ENCODE measurements at places on chromosomes 1 and 21.

DNA sequence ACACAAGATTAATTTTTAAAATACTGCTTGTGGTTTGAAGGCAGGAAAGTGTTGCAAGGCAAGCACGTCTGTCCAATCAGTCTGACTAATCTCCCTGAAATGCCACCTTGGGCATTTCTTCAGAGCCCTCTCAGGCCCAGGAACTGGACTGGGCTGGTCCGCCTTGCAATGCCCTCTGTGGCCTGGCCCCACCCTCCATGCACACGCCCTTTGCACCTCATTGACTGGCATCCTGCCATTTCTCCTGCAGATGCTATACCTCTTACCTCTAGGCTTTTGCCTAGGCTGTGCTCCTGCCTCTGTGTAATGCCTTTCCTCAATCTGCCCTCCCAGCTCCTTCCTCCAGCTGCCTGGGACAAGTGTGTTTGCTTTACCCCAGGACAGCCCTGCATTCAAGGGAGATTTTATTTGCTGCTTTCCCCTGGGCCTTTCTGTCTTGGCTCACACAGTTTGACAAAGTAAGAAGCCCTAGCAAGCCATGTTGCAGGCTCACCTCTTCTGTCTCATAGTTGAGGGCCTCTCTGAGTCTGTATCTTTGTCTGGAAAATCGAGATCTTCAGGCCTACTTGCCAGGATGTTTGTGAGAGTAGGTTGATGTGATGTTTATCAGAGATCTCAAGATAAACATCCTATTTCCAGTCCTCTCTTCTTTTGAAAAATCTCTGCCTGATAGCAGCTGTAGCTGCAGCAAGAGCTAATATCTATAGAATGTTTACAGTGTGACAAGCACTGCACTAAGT lies 149.2 kb upstream of the JUN start:
- DNase-seq: no peak

GRCh38 chr21:28099001-28099705 lies 893.5 kb downstream of the LTN1 start:
- no peak for DNase-seq

GRCh38 chr1:231395076-231395997 lies 26.8 kb downstream of the EGLN1 start:
- no peak for DNase-seq

- DNase-seq: peak; percentile 74
Observed at GRCh38 chr1:47388891-47389238, 27.2 kb upstream of the FOXE3 start.

GRCh38 chr1:230502306-230502705 lies 76.2 kb upstream of the PGBD5 start:
- DNase-seq: no peak

DNA sequence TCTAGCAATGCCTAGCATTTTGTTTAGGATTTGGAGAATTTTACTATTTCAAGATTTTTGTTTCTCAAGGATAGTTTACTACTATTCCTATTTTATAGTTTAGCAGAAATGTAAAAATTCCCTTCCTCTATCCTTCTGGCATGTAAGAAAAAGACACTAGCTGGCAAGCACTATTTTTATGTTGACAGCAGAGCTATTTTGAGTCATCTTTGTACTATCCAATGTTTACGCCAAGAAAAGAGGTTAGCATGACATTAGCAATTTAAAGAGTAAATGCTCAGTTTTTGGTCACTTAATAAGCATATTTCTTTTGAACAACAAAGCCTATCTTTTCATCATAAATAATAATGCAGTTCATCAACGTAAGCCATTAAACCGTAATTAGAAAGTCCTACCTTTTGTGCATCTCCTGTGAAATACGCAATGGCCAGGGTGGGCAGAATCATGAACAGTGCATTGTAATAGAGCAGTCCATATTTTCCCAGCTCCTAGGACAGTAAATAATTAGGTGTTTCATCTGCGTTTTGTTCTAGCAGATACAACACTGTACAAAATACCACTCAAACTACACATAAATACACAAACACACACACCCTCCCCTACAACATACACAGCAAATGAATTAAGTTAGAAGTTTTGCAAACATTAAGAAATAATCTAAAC lies 12.0 kb downstream of the SLC35D1 start:
- DNase-seq: no peak

GRCh38 chr1:162301696-162302095 lies 75.0 kb downstream of the SPATA46 start:
- no peak for DNase-seq

DNA sequence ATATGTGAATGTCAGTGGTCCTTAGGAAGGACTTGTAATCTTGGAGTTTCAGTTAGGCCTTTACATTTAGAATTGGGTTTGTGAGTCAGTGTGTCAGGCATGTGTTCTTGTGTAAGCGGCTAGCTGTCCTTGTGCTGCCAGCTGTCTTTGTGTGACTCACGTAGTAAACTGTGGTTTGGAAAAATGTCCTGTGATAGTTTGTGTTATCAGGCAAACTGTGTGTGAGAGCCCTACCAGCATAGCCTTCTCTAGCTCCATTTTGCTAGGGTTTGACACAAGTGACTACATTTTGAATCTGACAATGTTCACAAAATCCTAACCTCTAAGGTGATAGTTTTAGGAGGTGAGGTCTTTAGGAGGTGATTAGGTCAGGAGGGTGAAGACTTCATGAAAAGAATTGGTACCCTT lies 6.9 kb upstream of the SLC35D1 start:
- DNase-seq: no peak

GRCh38 chr21:45228171-45228641 lies 59.5 kb downstream of the POFUT2 start:
- DNase-seq: no peak

GRCh38 chr1:68359045-68359444 lies 90.7 kb downstream of the RPE65 start:
- DNase-seq: no peak

DNA sequence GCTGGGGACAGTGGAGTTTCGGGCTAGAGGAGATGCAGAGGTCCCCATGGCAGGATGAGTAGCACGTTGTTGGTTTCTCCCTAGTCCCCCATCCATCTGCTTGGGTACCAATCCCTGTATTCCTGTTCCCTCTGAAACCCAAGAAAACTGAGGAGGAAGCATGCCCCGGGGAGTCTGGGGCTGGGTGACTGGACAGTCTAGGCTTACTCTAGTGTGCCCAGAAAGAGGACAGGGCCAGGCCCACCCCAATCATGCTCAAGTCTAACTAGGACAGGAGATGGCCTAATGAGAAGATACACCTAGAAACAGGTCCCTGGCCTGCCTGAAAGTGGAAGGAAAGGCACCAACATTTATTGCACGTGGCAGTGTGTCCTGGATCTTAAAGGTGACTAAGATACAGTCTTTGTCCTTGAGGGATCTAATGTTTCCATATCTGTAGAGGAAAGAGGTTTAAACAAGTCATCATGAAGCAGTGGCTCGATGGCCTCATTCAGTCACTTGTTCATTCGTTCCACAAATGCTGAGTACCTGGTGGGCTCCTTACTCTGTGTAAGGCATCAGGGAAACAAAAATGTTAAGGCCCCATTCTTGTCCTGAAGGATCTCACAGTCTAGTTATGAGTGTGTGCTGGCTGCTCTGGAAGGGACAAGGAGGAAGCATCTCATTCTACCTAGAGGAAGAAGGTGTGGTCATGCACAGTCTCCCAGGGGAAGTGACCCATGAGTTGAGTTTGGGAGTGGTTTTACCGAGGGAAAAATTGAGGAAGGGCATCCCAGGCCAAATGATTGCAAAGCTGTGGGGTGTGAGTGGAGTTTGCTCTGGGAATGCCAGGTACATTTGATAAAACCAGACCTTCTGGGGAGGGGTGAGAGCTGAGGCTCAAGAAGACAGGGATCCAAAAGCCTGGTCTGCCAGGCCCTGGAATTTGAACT lies 10.0 kb downstream of the CDK18 start:
- DNase-seq: no peak

Data from HuH-7 (cell line).